ENCODE measurements at places on chromosomes 2 and 18.
A peak's percentile ranks its signal among the peaks of the same experiment; 100 is the strongest.

DNA sequence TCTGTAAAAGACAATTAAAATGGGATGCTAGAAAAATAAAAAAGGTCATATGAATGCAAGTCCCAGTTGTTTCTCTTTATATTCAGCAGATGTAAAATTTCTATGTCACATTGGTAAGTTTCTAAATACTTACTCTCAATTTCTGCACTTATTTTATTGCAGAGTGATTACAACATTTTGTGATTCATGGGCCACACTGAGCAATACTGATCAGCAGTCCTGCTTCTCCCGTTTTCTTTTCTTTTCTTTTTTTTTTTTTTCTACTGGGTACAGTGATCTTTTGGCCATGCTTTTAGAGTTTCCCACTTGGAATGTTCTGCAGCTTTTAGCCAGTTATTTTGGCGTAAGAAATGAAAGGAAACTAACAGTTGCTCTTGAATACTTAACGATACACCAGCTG, 38.8 kb downstream of the LIMS1 start:
- no peak for DNase-seq

DNA sequence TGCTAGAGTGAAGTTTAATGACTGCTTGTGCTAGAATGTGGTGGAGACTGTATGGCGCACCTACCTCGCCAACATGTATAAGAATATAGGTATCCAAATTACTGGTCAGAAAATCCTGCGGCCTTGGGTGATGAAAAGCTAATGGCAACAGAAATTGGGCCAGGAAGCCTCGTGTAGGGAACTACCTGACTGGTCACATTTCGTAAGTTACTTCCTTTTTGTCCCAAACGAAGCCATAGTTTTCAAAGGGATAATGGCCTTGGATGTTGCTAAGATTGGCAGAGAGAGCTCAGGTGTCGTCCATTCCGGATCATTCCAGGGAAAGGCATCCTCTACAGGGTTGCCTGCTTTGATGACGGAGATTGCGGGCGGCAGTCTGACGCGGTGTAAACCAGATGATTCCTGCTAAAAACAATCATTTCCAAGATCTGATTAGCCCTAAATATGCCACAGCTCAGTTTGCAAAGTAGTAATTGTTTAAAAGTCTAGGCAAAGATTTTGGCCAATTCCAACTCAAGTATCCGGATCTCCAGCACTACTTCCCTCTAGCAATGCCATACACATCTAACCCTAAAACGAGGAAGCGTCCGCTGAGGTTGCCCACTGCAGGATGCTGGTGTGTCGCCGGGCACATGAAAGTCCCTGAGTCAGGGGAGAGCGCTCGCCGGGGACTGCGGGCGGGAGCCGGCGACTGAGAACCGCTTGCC, 708 bp upstream of the MALT1 start:
- DNase-seq: peak; percentile 39

DNA sequence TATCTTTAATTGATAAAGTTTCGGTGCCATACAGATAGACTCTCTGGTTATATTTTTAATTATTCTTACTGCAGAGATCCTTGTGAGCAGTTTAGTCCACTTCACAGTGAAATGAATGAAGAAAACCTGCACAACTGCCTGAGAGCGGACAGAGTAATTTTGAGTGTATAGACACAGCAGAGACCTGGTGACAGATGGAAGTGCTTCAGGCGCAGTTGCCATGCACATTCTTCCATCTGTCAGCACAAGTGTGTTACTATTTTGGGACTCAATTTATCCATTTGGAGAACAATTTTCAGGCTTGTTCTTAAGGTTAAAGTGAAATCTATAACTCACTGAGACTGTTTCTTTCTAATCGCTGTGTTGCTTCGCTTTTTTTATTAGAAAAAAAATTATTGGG, 147.8 kb upstream of the SPHKAP start:
- DNase-seq: no peak

- DNase-seq: no peak
These were observed 68.2 kb downstream of the ZNF385B start for GRCh38 chr2:179793238-179793637.

DNA sequence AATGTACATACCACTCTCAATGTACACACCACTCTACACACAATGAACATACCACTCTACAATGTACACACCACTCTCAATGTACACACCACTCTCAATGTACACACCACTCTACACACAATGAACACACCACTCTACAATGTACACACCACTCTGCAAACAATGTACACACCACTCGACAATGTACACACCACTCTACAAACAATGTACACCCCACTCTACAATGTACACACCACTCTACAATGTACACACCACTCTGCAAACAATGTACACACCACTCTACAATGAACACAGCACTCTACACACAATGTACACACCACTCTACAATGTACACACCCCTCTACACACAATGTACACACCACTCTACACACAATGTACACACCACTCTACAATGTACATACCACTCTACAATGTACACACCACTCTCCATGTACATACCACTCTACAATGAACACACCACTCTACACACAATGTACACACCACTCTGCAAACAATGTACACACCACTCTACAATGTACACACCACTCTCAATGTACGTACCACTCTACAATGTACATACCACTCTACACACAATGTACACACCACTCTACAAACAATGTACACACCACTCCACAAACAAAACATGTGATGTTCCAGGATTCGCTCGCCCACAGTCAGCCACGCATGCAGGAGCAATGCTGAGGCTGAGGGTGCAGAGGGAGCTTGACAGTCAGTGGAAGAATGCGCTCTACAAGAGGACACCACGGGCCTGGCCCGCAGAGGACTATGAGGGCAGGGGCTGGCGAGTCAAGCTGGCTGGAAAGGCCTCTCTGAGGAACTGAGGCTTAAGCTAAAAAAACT, 118.2 kb downstream of the HDAC4 start:
- DNase-seq: no peak

DNA sequence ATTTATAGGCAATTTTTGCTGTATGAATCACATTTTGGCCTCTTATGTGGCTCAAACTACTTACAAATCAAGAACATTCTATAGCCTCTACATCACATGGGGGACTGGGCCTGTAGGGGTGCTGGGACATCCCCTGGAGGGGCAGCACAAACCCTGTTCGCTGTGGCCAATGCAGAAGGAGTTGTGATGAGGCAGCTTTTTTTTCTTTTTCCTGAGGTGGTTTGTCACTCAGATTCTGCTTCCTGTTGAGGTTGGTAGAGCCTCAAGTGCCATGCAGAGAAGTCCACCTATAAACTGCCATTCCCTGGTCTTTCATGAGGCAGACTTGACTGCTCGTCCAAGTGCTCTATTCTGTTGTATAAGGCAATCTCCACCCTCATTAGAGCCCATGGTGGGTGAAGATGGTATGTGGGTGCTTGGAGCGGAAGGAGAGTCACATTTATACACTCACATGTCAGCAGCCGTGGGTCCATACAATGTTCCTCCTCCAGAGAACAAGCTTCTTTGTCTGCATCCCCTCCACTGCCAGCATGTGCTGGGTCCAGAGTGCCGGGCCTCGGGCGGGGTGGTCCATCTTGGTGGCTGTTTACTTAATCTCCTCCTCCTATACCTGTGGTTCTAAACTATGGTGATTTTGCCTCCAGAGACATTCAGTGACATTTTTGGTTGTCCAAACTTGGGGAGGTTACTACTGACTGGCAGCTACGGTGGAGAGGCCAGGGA, 120.3 kb downstream of the ACOXL start:
- peak; percentile 42 for DNase-seq

All from activated CD4-positive, alpha-beta T cell treated with anti-CD3 and anti-CD28 coated beads for 36 hours (primary cell).